MV-4-11 (cell line): ENCODE measurements at places on chromosomes 1 and 21.

GRCh38 chr1:20702416-20702815 lies 15.4 kb downstream of the KIF17 start:
- DNase-seq, result no peak

DNA sequence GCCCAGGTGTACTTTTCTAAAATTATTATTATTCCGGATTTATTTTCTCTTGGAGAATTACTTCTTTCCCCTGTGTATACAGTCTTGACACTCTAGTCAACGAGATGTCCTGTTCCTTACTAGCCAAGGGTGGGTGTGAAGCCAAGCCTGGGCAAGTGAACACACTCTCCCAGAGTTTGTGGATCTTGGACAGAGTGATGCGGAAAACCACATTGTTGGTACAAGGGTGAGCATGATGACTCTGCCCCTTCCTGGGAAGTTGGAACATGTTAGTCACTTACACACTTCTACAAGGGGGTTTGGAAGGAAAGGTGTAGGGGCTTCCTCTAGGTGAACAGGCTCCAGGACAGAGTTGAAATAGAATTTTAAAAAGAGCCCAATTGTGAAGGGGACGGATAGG lies 20.0 kb upstream of the RD3 start:
- DNase-seq, result no peak

GRCh38 chr21:43959231-43960116 lies 52.6 kb upstream of the TRAPPC10 start:
- DNase-seq, result no peak

GRCh38 chr1:117644696-117645311 lies 39.0 kb downstream of the TENT5C start:
- DNase-seq, result peak; percentile 62

GRCh38 chr1:243454328-243454997 lies 198.6 kb downstream of the SDCCAG8 start:
- DNase-seq, result no peak

GRCh38 chr1:160544647-160545046 lies 21.6 kb upstream of the SLAMF6 start:
- peak; percentile 33 for DNase-seq

- peak; percentile 28 for DNase-seq
These were observed 93.0 kb downstream of the EVI5 start for GRCh38 chr1:92691925-92692324.
